T-helper 17 cell (primary cell): ENCODE measurements at places on chromosomes 13 and 19.

DNA sequence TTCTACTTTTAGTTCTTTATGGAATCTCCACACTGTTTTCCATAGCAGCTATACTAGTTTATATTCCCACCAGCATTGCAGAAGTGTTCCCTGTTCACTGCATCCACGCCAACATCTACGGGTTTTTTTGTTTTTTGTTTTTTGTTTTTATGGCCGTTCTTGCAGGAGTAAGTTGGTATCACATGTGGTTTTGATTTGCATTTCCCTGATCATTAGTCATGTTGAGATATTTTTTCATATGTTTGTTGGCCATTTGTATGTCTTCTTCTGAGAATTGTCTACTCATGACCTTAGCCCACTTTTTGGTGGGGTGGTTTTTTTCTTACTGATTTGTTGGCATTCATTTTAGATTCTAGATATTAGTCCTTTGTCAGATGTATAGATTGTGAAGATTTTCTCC is 89.7 kb downstream of the FRY start:
- no peak for DNase-seq

- peak; percentile 40 for DNase-seq
Observed at GRCh38 chr19:13430790-13431582, 75.3 kb downstream of the CACNA1A start.

GRCh38 chr19:48749571-48750198 is 2.8 kb downstream of the FUT1 start:
- no peak for DNase-seq

- peak; percentile 58 for DNase-seq
Observed at GRCh38 chr19:45863840-45864628, at the start of gene FOXA3. Gene FOXA3 (plus strand): TSS chr19:45864326. CDS start chr19:45864457, 131 bp downstream.

DNA sequence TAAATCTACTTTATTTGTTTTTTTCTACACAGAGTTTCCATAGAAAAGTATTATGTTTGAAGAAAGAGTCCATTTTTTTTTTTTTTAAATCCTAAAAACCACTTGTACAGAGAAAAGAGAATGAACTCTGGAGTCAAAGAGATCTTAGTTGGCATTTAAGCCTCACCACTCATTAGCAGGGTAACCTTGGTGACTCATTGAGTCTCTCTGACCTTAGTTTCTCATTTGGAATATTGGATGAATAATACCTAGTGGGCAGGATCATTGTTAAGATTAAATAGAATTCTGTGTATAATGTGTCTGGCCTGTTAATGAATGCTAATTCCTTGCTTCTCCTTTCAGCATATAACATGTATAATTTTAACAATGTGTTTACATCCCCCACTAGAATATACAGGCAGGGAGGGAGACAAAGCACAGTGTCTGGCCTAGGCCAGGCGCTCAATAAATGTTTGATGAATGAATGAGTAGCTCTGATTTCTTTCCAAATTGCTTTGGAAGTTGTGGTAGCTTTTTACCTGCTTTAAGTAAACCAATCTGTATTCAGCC is 48.7 kb upstream of the MYCBP2 start:
- DNase-seq: no peak

- no peak for DNase-seq
Observed at GRCh38 chr19:35601971-35602370, 10.6 kb upstream of the HAUS5 start.

- DNase-seq: peak; percentile 69
Observed at GRCh38 chr13:99434258-99434788, 66.9 kb upstream of the TM9SF2 start.

GRCh38 chr19:35805526-35806102 is 7.0 kb downstream of the PRODH2 start:
- DNase-seq: no peak

- no peak for DNase-seq
Observed at GRCh38 chr13:98822225-98822606, 69.7 kb upstream of the SLC15A1 start.

DNA sequence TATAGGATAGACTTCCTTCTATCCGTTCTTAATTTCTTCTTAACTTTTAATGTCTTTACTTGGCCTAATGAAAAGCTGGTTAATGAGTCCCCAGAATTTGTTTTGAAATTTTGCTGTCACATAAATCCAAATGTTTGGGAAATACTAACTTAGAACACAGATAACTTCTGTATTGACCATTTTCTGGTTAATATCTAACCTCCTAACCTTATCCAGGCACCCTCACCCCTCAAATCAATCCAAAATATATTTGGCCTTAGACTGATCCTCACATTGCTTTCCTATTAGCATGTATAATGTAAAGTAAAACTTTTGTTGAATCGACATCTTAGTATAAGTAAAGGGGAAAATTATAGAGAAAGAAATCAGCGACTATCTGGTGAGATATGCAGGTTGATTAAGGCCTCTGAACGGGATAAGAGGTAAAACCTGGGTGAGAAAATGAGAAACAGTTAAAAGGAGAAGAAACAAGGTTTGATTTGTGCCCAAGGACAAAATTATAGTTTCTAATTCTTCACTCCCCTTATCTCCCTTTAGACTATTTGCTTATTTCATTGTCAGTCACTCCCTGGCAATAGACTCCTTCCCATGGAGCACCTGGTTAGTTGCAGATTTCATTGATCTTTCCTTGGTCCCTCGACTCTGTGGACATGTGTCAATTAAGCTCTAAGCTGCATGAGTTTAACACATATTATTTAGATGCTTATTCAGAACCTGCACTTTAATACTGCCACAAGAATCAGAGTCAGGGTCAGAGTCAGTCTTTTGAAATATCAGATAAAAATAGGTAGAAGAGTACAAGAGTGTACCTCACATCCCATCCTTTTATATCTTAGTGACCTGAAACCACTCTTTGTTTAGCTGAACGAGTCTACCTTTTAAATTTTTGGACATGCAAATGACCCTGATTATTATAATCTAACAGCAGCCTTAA is 119.2 kb upstream of the MLNR start:
- DNase-seq: no peak

DNA sequence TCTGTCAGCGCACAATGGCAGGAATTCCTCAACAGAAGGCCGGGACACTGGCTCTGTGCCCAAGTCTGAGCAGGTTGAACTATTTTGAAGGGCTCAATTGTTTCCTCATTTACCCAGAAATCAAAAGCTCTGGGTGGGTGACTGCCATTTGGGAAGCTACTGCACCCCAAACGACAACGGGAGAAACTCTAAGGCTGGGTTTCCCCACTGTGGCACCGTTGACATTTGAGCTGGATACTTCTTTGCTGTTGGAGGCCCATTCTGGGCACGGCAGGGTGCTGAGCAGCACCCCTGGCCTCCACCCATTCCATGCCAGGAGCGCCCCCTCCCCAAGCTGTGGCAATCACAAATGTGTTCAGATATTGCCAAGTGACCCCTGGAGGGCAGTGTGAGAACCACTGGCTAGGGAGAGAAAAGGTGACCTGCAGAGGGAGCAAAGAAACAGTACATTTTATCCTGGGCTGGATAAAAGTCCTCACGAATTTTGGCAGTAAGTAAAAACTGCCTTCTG is 62.5 kb downstream of the RFX2 start:
- no peak for DNase-seq

- DNase-seq: no peak
Observed at GRCh38 chr19:4908781-4909155, 533 bp upstream of the UHRF1 start.

- no peak for DNase-seq
Observed at GRCh38 chr13:50691176-50691680, 152.3 kb downstream of the DLEU7 start.

- DNase-seq: no peak
Observed at GRCh38 chr13:96299235-96299634, 209.3 kb downstream of the HS6ST3 start.

DNA sequence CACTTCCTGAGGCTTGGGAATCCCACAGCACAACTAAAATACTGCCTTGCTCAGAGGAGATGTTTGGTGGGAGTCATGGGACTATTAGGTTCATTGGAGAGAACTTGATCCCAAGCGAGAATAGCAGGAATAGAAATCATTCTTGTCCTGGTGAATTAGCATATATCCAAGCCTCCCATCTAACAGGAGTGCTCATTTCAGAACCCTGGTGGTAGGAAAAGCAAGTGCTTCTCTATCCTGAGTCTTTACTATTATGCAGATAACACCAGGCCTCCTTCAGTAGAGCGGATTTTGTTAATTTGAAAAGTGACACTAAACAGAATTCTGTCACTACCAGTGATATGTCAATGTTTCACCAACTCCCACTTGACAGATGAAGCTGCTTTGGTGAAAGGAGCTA is 199.5 kb downstream of the ATP8A2 start:
- no peak for DNase-seq

- no peak for DNase-seq
Observed at GRCh38 chr13:21595546-21595822, 8.5 kb downstream of the MICU2 start.

DNA sequence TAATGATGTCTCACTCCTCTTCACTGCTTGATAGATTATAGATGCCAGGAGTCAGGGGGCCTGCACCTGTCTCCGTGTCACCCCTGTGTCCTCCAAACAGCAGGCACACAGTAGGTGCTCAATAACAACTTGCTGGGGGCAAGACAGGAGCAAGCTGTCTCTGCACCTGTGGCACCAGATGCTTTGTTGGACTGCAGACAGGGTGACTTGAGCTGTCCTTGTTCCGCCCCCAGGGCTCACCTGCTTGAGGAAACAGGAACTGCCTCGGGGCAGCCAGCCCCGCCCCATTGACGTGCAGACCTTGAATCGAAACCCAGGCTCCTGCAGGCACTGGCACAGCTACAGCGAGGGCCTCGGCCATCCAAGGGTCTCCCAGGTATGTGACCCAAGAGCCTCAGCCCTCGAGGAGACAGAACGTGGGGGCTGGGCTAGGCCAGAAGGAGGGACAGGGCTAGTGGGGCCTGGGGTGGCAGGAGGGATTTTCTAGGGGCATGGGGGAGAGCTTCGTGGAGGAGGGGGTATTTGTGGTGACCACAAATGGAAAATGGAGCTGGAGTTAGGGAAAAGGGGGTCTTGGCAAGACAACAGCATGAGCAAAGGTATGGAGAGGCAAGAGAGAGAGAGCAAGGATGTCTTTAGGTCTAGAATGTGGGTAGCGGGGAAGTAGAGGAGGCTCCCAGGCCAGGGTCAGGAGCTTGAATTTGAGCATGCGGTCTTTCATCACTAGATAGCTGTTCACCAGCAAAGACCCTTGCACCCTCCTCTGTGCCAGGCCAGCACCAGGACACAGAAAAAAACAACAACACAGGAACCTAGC is at the start of gene HSH2D:
HSH2D (plus strand) TSS at position 287 of the 817 bp plus-strand sequence. CDS start 5,066 bp downstream, outside the sequence.
- DNase-seq: peak; percentile 57

DNA sequence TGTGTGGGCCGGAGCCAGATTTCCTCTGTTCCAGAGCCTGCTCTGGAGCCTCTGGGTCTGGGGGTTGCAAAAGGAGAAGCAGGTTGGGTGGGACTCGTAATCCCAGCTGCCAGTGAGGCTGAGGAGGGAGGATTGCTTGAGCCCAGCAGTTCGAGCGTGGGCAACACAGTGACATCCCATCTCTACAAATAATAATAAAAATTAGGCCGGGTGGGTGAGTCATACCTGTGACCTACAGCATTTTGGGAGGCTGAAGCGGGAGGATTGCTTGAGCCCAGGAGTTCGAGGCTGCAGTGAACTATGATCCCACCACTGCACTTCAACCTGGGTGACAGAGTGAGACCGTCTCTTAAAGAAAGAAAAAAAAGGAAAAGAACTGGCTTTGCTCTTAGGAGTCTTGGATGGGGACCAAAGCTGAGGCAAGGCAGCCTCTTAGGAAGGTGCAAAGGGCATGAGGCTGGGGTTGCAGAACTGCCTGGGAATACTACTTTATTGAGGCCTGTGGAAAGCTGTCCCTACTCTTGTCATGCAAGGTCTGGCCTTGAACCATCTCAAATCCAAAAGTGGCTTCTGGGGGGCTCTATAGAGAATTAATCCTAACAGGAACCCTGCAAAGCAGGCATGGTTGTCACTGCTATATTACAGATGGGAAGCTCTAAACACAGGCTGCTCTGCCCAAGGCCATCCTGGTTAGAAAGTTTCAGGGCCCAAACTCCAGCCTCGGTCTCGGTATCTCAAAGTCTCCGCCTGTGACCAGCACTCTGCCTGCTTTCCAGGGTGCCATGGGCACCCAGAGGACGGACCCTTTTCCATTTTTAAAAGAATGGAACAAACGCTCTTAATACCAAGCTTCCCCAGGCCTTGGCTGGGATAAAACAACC is 880 bp upstream of the C19orf12 start:
- DNase-seq: no peak

DNA sequence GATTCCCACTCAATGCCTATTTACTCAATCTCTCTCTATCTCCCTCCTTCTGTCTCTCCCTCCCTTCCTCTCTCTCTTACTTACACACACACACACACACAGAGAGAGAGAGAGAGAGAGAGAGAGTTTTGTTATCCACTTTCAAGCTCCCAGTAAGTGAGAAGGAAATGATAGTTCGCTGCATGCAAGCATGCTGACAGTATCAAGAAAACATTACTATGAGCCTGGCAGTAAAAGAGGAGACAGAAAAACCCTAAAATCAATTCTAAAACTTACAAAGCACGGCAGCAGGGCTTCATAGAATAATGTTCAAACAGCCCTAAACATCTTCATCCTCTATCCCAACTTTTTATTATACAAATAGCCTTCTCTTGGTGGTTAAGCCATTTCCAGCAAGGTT is 171.9 kb downstream of the FOXO1 start:
- DNase-seq: no peak

- no peak for DNase-seq
Observed at GRCh38 chr19:51547397-51548212, 16.1 kb upstream of the SIGLEC6 start.

GRCh38 chr13:36341718-36342117 is 4.5 kb downstream of the SPART start:
- no peak for DNase-seq

GRCh38 chr19:1512671-1513498 is at the start of gene ADAMTSL5:
Gene ADAMTSL5 (minus strand): TSS chr19:1513019. CDS start chr19:1510943, 2,076 bp downstream.
- peak; percentile 39 for DNase-seq

DNA sequence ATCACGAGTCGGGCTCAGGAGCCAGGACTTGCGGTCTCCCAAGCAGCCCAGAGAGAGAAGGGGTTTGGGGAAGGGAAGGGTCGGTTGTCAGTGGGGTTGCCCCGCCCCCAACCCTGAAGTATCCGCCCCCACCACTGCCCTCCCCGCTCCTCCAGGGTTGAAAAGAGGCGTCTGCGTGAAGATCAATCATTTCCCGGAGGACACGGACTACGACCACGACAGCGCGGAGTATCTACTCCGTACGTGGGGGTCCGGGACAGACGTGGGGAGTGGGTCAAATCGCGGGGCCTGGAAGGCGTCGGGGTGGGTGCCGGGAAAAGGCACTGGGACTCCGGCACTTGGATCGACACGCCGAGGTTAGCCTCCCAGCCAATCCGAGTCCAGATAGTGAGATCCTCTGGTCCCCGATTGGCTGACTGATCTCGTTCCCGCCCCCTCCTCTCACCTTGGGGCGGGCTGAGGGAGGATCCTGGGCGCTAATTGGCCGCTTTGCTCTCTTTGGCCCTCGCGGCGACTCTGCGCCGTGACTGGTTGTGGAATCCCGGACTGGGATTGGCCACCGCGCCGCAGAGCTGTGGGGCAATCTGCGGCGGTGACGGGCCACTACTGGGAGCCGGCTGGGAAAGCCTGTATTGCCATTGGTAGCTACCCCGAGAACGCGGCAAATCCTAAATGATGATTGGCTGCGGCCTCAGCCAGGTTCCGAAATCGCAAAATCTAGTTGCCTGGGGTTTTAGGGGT is 13.3 kb upstream of the CACNG6 start:
- DNase-seq: no peak

- no peak for DNase-seq
Observed at GRCh38 chr13:104810242-104810641, 1725.2 kb downstream of the EFNB2 start.

GRCh38 chr19:4906963-4907362 is 2.3 kb upstream of the UHRF1 start:
- DNase-seq: no peak
